Naive thymus-derived CD4-positive, alpha-beta T cell (primary cell): ENCODE measurements at places on chromosomes 5 and 9. TPM values are rescaled to one million over a fixed set of nuclear protein-coding genes. Genes with fewer than 3 reads are reported as not detected.
A peak's percentile ranks its signal among the peaks of the same experiment; 100 is the strongest.

GRCh38 chr5:110790673-110791072 is 51.9 kb downstream of the SLC25A46 start:
- no peak for DNase-seq

GRCh38 chr9:128593039-128593438 is 40.7 kb downstream of the SPTAN1 start:
- DNase-seq = no peak

- DNase-seq = no peak
Observed at GRCh38 chr9:136078498-136079011, 16.5 kb downstream of the NACC2 start.

DNA sequence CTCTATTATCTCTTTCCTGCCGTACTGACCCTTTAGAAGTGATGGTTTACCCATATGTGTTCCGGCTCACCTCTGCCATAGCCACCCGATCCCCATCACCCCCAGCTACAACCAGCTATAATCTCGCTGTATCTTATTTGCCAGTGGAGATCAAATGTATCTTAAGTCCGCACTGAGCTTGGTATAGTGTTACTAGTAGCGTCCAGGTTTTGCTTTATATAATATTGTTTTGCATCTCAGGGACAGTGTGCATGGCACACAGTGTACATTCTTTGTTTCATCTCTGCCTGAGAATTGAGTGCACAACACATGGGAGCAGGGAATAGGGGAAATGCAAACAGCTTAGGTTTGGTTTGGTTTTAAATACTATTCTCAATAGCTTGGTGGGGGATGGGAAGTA is 135.8 kb upstream of the SNX2 start:
- DNase-seq = no peak

DNA sequence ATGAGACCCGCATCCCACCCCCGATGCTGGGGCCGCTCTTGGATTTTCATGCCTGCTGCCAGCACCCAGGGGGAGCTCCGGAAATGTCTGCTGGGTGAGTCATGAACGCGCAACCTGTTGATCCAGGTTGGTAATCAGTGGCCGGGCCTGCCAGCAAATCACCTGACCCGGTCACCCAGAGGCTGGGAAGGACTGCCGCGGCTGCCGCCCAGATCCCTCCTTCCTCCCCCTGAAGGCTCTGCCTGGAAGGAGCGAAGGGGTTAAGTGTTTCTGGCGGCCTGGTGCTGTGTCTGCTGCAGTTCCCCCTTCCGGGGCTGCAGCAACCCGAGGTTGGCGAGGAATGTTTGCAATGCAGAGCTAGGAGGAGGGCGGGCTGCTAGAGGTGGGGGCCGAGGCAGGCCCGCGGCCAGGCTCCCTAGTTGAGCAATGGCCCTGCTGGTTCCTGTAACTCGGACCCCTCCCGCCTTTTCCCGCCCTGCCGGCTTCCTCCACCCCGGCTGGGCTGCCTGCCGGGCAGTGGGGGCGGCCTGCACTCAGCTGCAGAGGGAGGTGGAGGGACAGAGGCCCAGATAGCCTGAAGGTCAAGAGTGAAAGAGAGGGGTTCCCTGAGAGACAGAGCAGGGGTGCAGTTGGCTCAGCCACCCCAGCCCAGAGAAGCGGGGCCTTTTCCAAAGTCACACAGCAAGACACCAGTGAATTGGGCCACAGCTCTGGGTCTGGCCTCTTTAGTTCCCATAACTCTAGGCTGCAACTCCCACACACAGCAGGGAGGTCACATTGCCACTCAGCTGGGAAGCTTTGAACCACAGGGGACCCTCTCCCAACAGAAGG is 156.3 kb upstream of the IER5L start:
- DNase-seq = peak; percentile 33

SPATA31A3 gene
- total RNA-seq = not detected

C9orf57 gene
- total RNA-seq = not detected in 2 replicates

CARD6 gene
- total RNA-seq = 5.3 and 6.2 TPM in 2 replicates

SUSD3 gene
- total RNA-seq = 62.8 TPM

LURAP1L gene
- not detected for total RNA-seq

RAD50 gene
- total RNA-seq = 34.4 TPM
